ENCODE measurements at places on chromosomes 13 and 19.

GRCh38 chr19:55372316-55373081 lies 2.2 kb upstream of the IL11 start:
- no peak for DNase-seq

GRCh38 chr13:77827332-77827731 lies 91.3 kb downstream of the EDNRB start:
- no peak for DNase-seq

GRCh38 chr13:47481536-47481935 lies 519.5 kb downstream of the SUCLA2 start:
- no peak for DNase-seq

DNA sequence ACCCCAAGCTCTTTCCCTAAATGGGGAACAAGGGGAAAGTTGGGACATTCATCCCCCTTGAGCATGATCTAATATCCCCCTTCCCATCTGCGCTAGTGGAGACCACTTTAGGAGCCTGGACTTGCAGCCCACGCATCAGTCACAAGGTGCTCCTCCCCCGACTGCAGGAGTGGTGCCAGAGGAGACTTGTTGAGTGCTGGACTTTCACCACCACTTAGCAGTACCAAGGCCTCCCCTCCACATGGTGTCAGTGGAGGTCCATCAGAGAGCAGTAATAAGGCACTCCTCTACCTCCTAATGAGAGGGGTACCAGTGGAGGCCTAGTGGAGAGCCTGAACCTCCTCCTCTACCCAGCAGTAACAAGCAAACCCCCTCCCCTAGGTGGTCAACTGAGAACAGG lies 22.5 kb downstream of the CAB39L start:
- DNase-seq, result no peak

DNA sequence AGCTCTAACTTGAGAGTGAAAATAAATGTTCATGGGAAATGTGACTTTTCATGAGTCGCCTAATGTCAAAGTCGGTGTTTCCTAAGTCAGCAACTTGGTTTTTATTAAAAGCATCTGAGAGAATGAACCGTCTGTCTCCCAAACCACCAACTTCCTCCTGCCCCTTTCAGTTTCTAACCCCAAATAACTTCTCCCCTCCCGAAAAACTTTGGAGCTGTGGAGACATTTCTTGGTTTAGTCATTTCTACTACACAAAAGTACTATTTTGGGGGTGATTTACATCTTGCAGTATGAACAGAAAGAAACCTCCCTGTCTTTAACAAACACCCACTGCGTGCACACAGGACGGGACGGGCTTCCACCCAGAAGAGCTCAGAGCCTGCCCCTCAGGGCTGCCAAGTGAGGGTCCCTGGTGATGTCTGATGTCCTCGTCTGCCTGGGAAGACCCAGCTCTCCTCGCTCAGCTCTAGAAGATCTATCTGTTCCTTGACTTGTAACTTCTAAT lies 65.0 kb downstream of the RASA3 start:
- DNase-seq, result no peak

DNA sequence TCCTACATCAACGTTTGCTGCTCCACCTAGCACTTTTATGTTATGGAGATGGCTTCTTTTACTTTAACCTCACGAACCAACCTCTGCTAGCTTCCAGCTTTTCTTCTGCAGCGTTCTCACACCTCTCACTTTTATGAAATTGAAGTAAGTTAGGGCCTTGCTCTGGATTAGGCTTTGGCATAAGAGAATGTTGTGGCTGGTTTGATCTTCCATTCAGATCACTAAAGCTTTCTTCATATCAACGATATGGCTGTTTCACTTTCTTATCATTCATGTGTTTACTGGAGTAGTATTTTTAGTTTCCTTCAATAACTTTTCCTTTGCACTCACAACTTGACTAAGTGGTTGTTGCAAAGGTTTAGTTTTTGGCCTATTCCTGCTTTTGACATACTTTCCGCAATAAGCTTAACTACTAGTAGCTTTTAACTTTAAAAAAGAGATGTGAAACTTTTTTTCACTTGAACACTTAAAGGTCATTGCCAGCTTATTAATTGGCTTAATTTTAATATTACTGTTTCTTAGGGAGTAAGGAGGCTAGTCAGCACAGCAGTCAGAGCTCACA lies 60.0 kb upstream of the SPRY2 start:
- no peak for DNase-seq

DNA sequence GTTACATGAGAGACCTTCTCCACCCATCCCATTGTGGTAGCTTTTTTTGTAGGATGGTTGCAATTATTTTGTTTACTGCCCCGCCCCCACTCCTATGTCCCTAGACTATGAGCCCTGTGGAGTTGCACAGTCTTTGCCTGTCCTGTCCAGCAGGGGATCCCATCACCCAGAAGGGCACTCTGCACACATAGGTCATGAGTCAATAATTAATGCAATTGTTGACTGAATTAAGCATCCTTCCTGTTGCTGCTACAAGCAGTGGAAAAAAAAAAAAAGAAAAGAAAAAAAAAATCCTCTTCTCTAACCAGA lies 14.2 kb downstream of the C19orf81 start:
- DNase-seq, result no peak

GRCh38 chr19:10255358-10255757 lies 3.3 kb downstream of the MRPL4 start:
- DNase-seq, result no peak

DNA sequence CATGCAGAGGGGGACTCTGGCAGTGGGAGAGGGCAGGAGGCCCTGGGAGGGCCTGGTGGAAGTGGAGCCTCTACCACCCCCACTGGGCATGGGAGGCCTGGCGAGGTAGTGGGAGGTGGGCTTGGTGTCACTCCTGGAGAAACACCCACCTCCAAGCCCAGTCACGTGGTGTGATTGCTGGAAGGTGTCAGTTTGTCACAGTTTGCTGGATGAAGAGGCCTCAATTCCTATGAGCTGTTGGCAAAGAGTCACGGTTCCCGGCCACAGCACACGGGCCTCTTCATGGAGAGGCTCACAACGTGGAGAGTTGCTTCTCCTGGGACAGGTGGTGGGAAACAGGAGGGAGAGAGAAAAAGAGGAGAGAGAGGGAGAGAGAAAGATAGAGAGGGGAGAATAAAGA lies 684.1 kb upstream of the ARGLU1 start:
- no peak for DNase-seq

- no peak for DNase-seq
These were observed 10.6 kb upstream of the SOX1 start for GRCh38 chr13:112056284-112056727.

DNA sequence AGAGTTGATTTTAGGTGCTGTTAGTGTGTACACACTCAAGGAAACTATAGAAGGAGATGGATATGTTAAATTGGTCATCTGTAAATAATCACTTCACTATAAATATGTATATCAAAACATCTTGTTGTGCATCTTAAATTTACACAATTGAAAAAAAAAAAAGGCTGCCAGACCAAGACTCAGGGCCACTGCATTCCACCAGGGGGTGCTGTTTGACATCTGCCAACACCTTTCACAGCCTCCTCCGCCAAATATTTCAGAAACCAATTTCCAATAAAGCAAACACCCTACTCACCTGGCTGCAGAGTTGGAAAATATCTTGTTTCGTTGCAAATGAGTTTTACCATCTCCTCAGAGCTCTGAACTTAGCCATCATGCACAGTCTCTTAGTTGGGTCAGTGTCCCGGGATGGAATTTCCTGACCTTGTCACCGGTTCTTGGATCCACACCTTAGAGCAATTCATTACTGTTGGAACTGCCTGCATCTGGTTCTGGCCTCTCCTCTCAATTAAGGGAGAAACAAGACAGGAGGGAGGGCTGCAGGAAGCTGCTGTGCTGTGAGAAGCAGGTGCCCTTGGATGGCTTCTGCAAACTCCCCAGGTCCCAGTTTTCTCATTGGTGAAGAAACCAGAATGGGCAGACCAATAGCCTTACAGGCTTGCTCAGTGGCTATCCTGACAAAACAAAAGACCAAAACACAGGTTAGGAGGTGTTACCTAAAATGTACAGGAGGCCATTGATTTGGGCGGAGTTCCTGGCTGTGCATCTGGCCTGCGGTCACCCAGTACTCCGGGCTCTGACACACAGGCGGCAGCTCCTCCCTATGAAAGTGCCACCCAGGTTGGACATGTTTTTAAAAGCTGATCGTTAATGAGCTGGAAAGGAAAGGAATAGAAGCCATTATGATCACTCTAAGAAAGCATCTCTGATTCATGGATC lies 746.6 kb downstream of the UQCRFS1 start:
- DNase-seq, result peak; percentile 65

DNA sequence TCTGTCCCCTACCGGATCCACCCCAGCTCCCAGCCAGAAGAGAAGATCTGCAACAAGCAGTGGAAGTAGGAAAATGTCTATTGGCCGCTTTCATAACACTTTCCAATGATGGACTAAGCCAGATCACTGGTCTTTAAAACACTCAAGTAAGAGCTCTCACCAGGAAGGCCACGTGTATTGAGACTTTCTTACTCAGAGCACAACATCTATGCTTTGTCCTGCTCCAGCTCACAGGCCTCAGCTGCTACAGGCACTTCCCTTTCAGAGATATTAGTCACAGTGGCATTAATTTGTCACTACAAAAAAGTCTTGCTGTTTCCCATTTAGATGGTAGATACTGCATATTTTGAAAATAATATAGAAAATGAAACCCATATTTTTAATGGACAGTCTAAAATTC lies 164.2 kb downstream of the ABCC4 start:
- no peak for DNase-seq

GRCh38 chr19:47891622-47891922 lies 5.5 kb upstream of the SULT2A1 start:
- DNase-seq, result no peak

DNA sequence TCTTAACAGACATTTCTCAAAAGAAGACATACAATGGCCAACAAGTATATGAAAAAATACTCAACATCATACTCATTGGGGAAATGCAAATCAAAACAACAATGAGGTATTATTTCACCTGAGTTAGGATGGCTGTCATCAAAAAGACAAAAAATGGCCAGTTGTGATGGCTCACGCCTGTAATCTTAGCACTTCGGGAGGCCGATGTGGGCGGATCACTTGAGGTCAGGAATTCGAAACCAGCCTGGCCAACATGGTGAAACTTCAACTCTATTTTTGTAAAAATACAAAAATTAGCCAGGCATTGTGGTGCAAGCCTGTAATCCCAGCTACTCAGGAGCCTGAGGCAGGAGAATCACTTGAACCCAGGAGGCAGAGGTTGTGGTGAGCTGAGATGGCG lies 22.0 kb downstream of the CEACAM16 start:
- no peak for DNase-seq

DNA sequence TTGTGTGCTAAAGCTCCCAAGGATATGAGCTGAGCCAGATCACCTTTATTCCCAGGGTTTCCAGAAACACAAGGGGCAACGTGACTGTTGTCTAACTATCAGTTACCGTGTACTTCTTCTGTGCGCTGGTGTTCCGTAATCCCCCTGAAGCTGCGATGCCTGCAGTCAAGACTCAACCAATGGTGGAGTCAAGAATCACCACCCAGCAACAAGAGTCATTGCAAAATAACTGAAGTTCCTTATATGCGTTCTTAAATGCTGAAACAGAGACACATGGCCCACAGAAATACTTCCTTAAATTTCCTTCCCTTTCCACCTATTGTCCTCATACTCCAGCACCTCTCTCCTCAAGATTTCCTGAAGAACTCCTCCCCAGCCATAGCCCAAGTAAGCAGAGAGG lies 200.2 kb downstream of the KATNAL1 start:
- DNase-seq, result peak; percentile 44

DNA sequence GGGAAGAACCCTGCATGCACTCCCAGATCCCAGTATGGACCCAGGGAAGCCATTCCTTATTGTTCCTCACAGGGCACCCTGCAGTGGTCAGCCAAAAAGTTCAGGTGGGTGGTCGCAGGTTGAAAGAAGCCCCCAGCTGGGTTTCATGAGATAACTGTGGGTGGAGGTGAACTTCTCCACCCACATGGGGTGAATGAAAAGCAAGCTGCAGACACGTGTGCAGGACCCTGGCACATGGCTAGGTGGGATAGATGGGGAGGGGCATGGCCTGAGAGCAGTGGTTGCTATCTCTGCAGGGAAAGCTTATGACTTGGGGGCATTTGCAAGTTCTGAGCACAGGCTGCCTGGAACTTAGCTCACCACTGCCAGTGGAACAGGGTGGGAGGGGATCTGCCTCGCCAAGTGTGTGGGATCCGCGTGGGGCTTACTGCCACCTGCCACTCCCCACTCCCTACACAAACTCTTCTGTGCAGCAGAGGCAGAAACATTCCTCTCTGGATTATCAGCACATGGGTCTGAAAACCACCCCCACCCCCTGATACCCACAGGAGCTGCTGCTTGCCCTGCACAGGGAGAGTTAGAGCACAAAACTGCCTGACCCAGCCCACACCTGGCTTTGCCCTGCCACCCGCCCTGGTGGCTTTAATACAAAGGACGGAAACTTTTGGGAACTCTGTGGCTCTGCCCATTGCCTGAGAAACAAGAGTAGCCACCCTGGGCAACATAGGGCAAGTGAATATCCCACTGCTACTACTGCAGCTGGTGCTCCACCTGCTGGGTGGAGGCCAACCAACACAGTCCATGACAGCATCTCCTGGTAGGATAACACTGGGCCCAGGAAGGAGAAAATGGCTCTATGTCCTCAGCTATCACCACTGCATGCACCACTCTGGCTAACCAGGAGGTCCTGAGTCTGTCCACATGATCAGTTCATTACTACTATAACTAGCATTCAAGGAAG lies 24.4 kb downstream of the PLA2G4C start:
- DNase-seq, result no peak

DNA sequence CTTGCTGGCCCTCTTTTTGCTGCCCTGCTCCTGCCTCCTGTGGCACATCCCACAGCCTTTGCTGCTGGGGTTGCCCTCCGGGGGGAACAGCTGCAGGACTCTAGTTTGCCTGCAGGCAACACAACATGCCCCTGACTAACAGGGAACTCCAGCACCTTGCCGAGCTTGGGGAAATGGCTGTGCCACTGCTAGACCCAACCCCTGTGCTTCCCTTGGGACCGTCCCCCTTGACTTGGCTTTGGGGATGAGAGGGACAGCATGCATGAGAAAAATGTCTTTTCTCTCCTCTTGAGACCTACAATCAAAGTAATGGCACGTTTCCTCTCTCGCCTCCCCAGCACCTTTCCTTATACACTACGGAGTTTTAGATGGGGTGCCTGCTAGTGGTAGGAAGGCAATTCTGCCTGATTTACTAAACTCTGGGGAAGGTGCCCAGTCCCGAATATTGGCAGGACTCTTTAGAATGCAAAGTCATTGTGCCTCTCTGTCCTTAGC lies 12.4 kb upstream of the VWA8 start:
- DNase-seq, result no peak

- peak; percentile 48 for DNase-seq
These were observed 7.1 kb downstream of the LIPE start for GRCh38 chr19:42420055-42420544.

GRCh38 chr19:45070861-45071544 lies 5.3 kb downstream of the ZNF296 start:
- no peak for DNase-seq

DNA sequence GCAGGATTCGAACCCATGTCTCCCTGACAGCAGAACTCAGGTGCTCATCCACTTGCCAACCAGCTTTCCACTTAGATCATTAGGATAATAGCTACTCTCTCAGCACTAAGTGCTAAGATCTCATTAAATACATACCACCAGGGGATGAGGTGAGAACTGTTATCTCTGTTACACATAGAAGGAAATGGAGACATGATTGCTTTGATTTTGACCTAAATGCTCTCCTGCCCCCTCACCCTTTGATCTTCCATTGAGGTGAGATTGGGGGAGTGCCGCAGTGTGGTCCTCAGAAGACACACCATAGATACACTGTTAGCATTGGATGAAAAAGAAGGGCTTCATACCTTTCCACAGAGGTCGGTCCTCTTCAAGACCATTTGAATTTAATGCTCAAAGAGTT lies 38.9 kb upstream of the NPAS1 start:
- no peak for DNase-seq
